ENCODE measurements at places on chromosomes 2 and 18. TPM values are rescaled to one million over a fixed set of nuclear protein-coding genes. Genes with fewer than 3 reads are reported as not detected.

DNA sequence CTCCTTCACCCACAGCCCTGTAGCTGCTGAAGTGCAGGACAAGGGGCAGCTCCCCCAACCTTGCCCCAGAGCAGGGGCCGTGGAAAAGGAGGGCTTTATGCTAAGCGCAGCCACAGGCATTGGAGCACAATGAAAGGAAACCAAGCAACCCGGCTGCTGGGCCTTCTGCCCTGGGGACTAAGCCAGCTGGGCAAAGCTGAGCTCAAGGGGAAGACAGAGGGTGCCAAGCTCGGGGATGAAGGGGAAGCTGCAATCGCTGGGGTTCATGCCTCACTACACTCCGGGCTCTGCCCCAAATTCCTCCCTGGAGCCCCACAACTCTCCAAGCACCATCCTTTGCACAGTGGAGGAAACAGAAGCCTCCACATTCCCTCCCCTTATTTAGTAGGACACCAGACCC is 12.4 kb downstream of the SFXN5 start:
- no peak for DNase-seq

DNA sequence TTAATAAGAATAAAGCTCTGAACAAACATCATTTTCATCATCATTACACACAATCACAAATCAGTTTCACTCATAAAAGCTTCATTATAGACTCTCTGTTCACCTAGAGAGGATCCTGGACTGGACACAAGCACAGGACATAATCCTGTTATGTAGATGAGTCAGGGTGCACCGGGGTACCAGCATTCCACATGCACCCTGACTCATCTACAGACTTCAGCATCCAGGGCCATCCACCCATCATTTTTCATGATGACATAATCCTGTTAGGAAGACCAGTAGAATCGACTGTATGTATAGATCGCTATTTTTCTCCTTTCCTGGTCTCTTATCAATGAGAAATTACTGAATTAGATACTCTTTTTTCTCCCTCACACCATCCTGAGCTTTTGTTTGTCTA is 73.7 kb upstream of the PIK3C3 start:
- DNase-seq = no peak

Gene EVA1A
- 1.2 TPM for total RNA-seq

GRCh38 chr2:38080346-38080745 is 4.4 kb upstream of the CYP1B1 start:
- no peak for DNase-seq

DNA sequence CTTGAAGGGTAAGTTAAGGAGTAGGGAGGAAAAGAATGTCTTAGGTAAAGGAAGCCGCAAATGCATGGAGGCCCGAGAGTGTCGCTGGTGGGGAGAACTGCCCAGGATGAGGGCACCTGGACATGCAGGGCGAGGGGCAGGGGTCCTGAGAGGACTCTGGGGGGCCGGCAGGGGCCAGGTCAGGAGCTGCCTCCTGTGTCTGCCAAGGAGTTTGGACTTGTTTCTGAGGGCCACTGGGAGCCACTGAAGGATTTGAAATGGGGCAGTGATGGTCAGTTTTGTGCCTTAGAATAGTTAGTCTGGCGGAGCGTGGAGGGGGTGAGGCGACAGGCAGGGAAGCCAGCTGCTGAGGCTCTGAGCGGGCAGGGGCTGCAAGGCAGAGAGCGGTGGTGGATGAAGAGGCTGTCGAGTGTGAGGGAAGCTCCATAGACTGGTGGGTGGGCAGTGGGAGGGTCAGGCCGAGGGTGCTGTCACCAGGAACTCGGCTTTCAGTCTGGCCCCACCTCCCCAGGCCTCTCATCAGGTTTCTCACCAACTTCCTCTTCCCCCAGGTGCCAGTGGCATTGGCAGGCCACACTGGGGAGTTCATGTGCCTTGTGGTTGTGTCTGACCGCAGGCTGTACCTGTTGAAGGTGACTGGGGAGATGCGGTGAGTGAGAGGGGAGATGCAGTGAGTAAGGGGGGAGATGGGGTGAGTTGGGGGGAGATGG is 14.7 kb upstream of the SLC4A3 start:
- DNase-seq = no peak

DNA sequence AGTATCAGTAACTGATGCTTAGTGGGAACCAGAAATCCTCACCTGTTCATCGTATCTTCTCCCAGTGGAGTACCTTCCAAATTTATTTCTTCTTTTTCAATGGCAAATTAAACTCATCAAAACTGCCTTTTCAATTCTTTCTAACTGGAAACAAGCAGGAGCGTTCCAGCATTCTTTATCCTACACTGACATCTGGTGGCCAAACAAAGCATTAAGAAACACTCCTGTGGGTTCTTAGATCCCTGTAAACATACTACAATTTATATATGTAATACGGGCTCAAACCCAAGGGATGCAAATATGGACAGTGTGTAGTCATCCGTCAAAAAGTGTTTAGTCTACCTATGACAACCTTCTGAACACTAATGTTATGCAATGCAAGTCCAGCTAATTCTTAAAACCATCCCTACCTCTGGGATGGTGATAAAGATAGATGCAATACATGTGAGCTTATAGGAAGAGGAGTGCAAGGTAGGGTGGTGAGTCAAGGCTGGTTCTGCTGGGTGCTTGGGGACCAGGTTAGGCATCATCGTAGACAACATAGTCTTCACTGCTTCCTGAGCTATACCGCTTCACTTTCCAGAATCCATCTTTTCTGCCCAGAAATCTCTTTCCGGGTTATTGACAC is 375.0 kb downstream of the CTNNA2 start:
- no peak for DNase-seq

- no peak for DNase-seq
These were observed 2.1 kb upstream of the SKA1 start for GRCh38 chr18:50372743-50373142.

Gene UGT1A5
- not detected for total RNA-seq

Measured in right atrium auricular region (tissue), 2 donors.